Breast epithelium (tissue), 4 donors: ENCODE measurements at places on chromosomes 5 and 9. TPM values are rescaled to one million over a fixed set of nuclear protein-coding genes. Genes with fewer than 3 reads are reported as not detected.
A peak's percentile ranks its signal among the peaks of the same experiment; 100 is the strongest.

GRCh38 chr9:85522459-85523092 is 219.2 kb downstream of the AGTPBP1 start:
- peak overlapping the region; percentile 33 for H3K4me3 ChIP-seq
- DNase-seq, result no peak

Gene NIPBL
- 112 TPM for total RNA-seq

GRCh38 chr9:136233868-136234267 is 11.7 kb downstream of the QSOX2 start:
- no peak for DNase-seq
- H3K27ac ChIP-seq, result no peak overlapping the region
- H3K4me1 ChIP-seq, result no peaks in the 10 kb centered on the region

DNA sequence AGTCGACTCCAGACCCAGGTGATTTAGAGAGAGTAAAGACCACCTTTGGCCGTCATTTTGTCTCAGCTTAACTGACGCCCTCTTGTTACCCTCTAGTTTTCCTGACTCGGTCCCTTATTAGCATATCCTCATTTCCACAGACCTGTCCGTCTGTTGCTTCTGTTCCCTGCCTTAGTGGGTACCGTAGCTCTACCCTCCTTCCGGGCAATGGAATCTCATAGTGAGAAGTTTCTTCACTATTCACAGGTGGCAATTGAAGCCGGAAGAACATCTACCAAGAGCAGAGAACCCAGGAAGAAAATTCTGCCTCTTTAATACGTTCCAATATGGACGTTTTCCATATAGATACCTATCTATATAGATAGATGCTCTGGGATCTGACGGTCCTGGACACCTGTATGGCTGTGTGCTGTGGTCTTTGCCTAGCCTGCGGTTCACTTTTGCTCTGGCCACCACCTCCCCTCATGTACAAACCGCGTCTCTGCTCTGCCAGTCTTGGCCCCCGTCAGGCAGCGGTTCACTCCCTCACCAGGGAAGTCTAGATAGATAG is 652 bp upstream of the TMEM161B start:
- DNase-seq, result no peak
- H3K4me3 ChIP-seq, result peak overlapping the region; percentile 93
- H3K27ac ChIP-seq, result peak overlapping the region; percentile 87

Gene SLC6A19
- not detected for total RNA-seq

- no peaks in the 10 kb centered on the region for H3K36me3 ChIP-seq
- H3K27ac ChIP-seq, result no peak overlapping the region
- no peaks in the 10 kb centered on the region for H3K27me3 ChIP-seq
- no peak overlapping the region for H3K4me3 ChIP-seq
These were observed 143.1 kb downstream of the FSTL4 start for GRCh38 chr5:133469252-133469651.
